ENCODE measurements at places on chromosomes 5 and 9.

DNA sequence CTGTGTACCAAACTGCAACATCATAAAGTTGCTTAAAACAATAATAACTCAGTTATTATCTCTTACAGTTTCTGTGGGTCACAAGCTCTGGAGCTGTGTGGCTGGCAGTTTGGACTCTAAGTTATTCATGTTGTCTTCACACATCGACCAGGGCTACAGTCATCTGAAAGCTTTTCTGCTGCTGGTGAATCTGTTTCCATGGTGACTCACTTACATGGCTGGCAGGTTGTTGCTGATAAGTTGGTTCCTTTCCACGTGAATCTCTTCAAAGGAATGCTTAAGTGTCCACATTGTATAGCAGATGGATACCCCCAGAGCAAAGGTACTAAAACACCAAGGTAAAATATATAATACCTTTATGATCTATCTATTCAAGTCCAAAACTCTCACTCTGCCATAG is 44.8 kb upstream of the CYLC2 start:
- no peak for DNase-seq

- no peak for DNase-seq
Observed at GRCh38 chr9:128136816-128137793, 9.6 kb upstream of the PTGES2 start.

DNA sequence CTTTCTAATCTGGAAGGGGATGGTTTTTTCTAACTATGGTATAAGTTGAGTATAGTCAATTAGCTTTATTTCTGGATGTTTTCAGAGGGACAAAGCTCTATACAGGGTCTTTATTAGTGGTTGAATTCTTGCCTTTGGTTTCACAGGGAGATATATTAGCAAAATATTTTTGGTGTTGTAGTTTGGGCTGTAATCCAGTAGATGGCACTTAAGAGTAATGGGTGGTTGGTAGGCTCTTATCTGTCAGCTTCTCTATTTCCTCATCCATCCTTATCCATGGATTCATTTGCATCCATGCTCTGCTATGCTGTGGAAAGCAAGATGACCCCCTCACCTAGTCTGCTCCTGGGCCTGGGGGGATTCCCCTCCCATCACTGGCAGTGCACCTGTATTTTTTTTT is 363.6 kb upstream of the CYLC2 start:
- DNase-seq: no peak

- DNase-seq: no peak
Observed at GRCh38 chr9:137798901-137799629, 78.5 kb upstream of the CACNA1B start.

GRCh38 chr9:131405428-131405827 is 11.5 kb downstream of the PRRC2B start:
- DNase-seq: no peak

DNA sequence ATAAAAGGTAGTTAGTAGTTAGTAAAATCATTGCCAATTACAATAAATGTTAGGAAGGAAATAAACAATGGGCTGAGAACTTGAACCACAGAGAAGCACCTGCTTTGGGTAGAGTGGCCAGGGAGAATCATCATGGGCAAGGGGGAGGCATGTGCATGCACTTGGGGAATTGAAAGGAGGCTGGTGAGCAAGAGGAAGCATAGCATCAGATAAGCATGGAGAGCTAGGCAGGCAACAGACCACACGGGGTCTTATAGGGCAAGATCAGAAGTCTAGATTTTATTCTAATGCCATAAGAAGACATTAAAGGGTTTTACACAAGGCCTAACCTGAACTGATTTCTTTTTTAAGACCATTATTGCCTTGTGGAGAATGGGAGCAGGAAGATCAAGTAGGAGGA is 93.4 kb downstream of the PIP5K1B start:
- DNase-seq: no peak

- no peak for DNase-seq
Observed at GRCh38 chr5:17396247-17396646, 101.8 kb upstream of the TAF11L2 start.

DNA sequence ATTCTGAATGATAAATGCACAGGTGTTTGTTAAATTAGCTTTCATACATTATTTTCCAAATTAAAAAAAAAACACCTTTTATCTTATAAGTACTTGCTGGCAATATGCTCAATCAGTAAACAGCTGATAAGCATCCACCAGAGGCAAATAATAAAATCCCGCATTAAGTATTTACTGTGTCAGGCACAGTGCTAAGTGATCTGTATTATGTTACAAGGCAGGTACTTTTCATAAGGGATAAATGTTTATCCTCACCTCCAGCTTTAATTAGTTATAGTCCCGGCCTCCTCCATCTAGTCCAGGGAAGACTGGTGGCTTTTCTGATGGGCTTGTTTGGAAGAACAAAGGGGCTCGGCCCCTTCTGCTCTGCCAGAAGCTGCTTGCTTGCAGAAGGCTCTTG is 40.1 kb downstream of the PFDN1 start:
- DNase-seq: no peak

- DNase-seq: no peak
Observed at GRCh38 chr5:14171621-14172020, 28.5 kb downstream of the TRIO start.

DNA sequence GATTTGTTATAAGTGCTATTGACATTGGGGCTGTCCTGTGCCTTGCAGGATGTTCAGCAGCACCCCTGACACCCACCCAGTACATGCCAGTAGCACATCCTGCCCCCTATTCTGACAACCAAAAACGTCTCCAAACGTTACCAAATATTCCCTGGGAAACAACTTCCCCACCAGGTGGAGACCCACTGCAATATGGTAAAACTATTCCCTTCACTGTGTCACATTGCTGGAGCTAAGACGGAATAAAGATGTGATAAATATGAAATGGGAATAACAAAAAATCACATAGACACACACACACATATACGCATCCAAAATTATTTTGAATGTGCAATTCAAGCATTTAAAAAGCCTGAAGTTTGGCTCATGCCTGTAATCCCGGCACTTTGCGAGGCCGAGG is 874.3 kb upstream of the DMAC1 start:
- no peak for DNase-seq

GRCh38 chr9:69762527-69762926 is 2.7 kb upstream of the PTAR1 start:
- DNase-seq: no peak

- no peak for DNase-seq
Observed at GRCh38 chr9:69317081-69317480, 7.9 kb upstream of the ENTREP1 start.

DNA sequence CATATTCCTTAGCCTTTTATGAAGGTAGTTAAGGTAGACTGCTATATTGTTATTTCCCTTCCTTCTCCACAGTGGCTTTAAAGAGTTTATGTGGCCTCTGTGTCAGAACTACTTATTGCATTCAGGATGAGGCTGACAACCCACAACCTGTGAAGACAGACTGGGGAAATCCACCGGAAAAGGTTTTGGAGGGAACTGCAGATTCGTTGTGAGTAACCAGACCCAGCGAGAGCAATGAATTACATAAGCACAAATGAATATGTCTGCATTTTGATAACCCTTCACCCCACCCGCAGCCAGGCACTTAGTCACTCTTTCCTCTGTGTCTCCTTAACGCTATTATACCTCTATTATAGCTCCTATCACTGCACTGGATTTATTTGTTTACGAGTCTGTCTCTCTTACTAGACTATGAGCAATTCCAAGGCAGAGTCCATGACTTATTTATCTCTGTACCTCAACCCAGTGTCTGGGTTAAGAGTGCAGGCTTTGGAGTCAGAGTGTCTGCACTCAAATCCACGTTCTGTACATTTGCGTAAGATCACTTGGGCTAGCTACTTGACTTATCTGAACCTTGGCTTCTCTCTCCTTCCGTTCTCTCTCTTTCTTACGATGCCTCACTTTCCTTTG is 19.2 kb downstream of the KCTD16 start:
- DNase-seq: no peak

- DNase-seq: no peak
Observed at GRCh38 chr5:125197321-125197720, 450.9 kb upstream of the ZNF608 start.

DNA sequence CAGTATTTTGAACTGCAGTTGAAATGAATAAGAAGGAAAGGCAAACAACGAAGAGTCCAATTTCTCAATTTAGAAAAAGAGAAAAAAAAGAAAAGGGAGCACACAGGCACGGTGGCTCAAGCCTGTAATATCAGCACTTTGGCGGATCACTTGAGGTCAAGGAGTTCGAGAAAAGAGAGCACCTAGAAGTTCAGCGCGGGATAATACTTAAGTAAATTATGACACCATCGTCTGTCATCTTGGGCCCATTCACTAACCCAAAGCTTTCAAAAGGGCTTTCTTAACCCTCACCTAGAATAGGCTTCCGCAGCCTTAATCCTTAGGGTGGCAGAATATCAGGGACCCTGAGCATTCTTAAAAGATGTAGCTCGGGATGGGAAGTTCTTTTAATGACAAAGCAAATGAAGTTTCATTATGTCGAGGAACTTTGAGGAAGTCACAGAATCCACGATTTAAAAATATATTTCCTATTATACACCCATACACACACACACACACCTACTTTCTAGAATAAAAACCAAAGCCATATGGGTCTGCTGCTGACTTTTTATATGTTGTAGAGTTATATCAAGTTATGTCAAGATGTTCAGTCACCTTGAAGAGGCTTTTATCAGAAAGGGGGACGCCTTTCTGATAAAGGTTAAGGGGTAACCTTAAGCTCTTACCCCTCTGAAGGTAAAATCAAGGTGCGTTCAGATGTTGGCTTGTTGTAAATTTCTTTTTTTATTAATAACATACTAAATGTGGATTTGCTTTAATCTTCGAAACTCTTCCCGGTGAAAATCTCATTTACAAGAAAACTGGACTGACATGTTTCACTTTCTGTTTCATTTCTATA is 602 bp upstream of the CD274 start:
- no peak for DNase-seq
